ENCODE measurements at places on chromosomes 5 and 9.

- H3K27ac ChIP-seq: no peak overlapping the region
- no peaks in the 10 kb centered on the region for H3K4me1 ChIP-seq
- H3K36me3 ChIP-seq: no peaks in the 10 kb centered on the region
- no peaks in the 10 kb centered on the region for H3K27me3 ChIP-seq
- no peak overlapping the region for H3K4me3 ChIP-seq
Measured at GRCh38 chr5:136070486-136071285, 41.9 kb downstream of the TGFBI start.

GRCh38 chr5:167512111-167512510 lies 779.3 kb upstream of the WWC1 start:
- no peak overlapping the region for H3K4me3 ChIP-seq
- no peaks in the 10 kb centered on the region for H3K36me3 ChIP-seq
- no peaks in the 10 kb centered on the region for H3K4me1 ChIP-seq
- no peaks in the 10 kb centered on the region for H3K27me3 ChIP-seq
- H3K27ac ChIP-seq: no peak overlapping the region
- no peak for DNase-seq

DNA sequence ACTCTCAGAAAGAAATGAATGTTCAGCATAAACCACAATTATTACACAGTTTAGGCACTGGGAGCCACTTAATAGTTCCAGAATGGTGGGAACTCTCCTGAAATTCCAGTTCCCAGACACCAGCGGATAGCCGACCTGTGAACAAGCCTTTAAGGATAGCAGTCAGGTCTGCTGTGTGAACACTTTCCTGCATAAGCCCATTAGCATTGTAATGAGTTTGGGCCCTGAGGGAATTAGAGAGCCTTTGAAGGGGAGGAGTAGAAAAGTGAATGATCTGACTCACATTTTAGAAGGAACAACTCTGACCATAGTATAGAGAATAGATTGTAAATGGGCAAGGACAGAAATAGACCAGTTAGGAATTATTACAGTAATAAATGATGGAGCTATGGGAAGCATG lies 189.1 kb downstream of the ADGRV1 start:
- no peak overlapping the region for H3K27ac ChIP-seq
- H3K36me3 ChIP-seq: no peaks in the 10 kb centered on the region
- H3K4me3 ChIP-seq: no peak overlapping the region
- peaks cover 10% of the 10 kb centered on the region for H3K27me3 ChIP-seq

DNA sequence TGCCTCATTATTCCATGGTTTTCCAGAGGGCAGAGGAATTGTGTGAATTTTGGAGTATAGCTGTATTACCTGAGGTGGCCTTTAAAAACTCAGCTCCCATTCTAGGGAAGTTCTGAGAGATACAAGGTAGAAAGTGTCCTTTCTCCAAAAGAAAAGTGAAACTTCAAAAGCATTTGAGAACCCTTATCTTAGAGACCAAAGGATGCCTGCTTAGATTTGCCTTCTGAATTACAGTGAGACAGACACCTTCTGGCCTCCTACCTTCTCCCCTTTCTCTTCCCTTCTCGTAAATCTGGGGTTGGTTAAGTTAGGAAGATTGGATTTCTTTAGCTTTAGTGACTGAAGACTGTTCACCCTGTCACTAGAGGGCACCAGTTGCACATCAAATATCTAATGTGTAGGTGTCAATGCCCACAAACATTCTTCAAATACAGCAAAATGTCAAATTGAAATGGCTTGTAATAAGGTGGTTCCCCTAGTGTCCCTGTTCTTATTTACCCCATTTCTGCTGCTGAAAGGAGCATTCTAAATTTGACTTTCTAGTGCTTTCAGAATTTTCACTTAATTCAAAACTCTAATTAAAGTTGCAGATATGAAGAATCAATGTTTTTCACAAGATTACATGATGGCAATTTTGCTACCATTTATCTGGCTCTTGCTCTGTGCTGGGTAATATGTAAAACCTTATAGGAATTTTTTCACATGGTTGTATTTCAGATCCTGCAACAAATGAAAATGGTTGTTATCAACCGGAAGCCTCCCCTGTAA lies 46.7 kb downstream of the PRRC1 start:
- H3K27me3 ChIP-seq: peaks cover 33% of the 10 kb centered on the region
- H3K4me3 ChIP-seq: no peak overlapping the region
- peak; percentile 44 for DNase-seq
- no peak overlapping the region for H3K27ac ChIP-seq

- peak overlapping the region; percentile 92 for H3K27ac ChIP-seq
- peak overlapping the region; percentile 98 for H3K4me3 ChIP-seq
- H3K4me1 ChIP-seq: peaks cover 20% of the 10 kb centered on the region
Measured at GRCh38 chr5:53109056-53109442, 508 bp downstream of the MOCS2 start.

- H3K4me3 ChIP-seq: no peak overlapping the region
- H3K4me1 ChIP-seq: no peaks in the 10 kb centered on the region
- H3K27me3 ChIP-seq: peaks cover 9% of the 10 kb centered on the region
- H3K27ac ChIP-seq: no peak overlapping the region
Measured at GRCh38 chr9:14515571-14516198, 177.5 kb downstream of the ZDHHC21 start.

DNA sequence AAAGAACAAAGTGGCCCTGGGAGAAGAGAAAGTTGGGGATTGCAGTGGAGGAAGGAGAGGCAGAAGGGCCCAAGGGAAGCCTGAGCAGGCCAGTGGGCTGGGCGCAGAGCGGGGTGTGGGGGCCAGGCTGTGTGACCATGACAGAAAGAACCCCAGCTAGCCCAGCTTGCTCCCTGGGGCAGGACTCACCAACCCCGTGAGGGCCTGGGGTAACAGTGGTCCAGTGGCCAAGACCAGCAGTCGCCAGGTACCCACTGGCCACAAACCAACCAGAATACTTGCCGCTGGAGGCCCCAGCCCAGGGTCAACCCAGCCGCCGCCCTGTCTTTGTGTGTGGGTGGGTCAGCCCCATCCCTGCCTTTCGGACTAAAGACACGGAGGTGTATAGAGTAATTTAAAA lies 146.5 kb downstream of the CACNA1B start:
- peaks cover 58% of the 10 kb centered on the region for H3K27me3 ChIP-seq
- no peaks in the 10 kb centered on the region for H3K36me3 ChIP-seq
- no peak overlapping the region for H3K4me3 ChIP-seq
- H3K27ac ChIP-seq: no peak overlapping the region

- H3K4me3 ChIP-seq: no peak overlapping the region
- H3K27me3 ChIP-seq: no peaks in the 10 kb centered on the region
- no peak for DNase-seq
- H3K27ac ChIP-seq: peak overlapping the region; percentile 72
- H3K36me3 ChIP-seq: peaks cover 88% of the 10 kb centered on the region
Measured at GRCh38 chr5:96751203-96752169, 56.3 kb downstream of the ERAP1 start.

DNA sequence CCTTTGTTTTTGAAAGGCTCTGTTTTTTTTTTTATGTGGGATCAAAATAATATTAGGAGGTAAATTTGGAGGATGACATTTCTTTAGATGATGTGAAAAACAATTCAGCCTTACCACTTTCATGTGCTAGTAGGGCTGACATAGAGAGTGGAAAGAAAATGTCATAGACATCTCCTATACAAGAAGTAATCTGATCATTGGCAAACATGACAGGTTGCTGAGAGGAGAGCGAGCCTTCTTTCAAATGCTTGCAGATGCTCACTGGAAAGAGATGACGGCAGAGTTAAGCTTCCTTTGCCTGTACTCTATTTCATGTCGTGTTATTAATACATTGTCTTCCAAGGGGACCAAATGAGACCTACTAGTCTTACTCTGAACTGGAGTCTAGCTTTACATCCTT lies 160.1 kb upstream of the DAP start:
- H3K27ac ChIP-seq: no peak overlapping the region
- no peak overlapping the region for H3K4me3 ChIP-seq
- peaks cover 47% of the 10 kb centered on the region for H3K27me3 ChIP-seq
- no peaks in the 10 kb centered on the region for H3K4me1 ChIP-seq

DNA sequence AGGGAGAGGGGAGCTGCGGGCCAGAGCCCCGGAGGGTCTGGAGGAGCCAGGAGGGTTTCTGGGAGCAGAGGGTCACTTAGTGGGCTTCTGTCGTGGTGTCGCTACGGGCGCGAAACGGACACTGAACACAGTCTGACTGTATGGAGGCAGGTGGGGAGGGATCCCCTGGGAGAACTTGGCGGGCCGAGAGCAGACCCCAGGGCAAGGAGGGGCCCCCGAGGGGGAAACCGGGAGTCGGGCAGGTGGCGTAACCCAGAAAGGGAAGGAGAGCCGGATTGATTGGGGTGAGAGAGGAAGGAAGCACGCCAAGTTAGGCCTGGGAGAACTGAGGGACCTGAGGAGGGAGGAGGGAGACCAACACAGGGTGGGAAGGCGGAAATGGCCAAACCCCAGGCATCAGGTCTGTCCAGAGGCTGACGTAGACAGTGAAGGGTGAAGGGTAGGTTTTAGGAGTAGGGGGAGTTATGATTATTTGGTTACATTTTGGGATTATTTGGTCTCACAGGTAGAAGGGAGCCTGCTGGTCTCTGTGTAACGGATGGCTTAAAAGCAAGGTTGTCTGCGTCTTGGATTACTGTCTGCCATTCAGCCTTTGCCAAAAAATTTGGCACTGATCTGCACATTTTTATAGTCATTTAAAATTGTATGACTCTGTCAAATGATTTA lies 3.3 kb upstream of the MSMP start:
- peak overlapping the region; percentile 91 for H3K4me3 ChIP-seq
- peak overlapping the region; percentile 96 for H3K27ac ChIP-seq
- no peaks in the 10 kb centered on the region for H3K27me3 ChIP-seq
- DNase-seq: no peak

DNA sequence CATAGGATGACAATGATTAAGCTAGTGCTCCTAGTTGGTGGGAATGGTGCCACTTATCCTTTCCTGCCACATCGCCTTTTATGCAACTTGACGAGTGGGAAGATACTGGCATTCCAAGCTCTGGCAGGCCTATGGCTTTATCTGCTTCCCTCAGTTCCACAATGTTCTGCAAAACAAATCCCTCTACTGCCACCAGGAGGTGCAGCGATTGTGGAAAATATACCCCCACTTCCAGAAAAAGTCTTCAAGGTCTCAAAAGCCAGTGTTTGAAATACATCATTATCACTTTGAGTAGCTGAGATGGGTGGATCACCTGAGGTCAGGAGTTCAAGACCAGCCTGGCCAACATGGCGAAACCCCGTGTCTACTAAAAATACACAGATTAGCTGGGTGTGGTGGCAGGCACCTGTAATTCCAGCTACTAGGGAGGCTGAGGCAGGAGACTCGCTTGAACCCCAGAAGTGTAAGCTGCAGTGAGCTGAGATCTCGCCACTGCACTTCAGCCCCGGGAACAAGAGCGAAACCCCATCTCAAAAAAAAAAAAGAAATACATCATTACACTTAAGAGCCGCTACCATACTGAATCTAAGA lies 3.4 kb downstream of the CLINT1 start:
- no peaks in the 10 kb centered on the region for H3K27me3 ChIP-seq
- peaks cover 70% of the 10 kb centered on the region for H3K4me1 ChIP-seq
- peak overlapping the region; percentile 11 for H3K4me3 ChIP-seq
- H3K36me3 ChIP-seq: peaks cover 23% of the 10 kb centered on the region

DNA sequence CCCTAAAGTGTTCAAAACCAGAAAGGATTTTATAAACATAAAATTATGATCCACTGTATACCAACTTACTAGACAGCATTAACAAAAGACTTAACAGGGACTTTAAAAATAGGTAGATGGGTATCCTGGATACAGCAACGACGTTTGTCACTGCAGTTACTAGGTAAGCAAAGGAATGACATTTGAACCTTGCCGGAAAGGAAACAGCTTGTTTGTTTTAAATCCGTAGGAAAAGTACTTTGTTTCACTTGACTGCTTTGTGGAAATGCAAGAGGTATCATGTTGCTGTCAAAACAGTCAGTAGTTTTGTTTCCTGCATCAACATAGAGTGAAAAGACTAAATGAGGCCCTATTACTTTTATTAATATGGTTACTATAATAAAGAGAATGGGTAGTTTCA lies 122.9 kb downstream of the CDC42SE2 start:
- peaks cover 30% of the 10 kb centered on the region for H3K4me1 ChIP-seq
- no peaks in the 10 kb centered on the region for H3K27me3 ChIP-seq
- H3K27ac ChIP-seq: peak overlapping the region; percentile 97
- H3K36me3 ChIP-seq: peaks cover 91% of the 10 kb centered on the region
- no peak for DNase-seq

DNA sequence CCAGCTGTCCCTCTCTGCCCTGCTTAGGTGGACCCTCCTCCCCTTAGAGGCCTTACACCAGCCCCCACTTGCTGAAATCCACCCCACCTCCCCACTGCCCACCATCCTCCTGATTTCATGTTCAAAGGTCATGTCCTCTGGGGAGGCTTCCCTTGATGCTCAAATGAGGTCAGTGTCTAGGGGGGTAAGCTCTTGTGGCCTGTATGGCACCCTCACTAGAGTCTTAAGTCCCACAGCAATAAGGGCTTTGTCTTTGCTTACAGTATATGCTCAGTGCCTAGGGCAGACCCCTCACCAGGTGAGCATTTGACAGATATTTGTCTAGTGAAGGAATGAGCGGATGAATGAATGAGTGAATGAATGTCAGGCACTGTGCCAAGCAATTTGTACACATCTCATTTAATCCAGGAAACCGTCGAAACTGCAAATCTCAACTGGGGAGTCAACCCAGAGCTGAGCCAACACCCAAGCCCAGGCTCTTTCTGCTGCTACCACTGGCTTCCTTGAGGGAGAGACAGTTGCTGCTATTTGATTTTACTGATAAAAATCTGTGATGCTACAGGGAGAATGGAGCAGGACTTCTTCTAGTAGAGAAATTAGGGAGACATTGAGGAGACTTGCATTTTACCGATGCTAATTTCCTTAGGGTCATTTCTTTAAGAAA lies 101.9 kb downstream of the IQGAP2 start:
- H3K4me1 ChIP-seq: peaks cover 55% of the 10 kb centered on the region
- H3K27ac ChIP-seq: peak overlapping the region; percentile 85
- peaks cover 11% of the 10 kb centered on the region for H3K36me3 ChIP-seq

- peak overlapping the region; percentile 91 for H3K27ac ChIP-seq
- no peaks in the 10 kb centered on the region for H3K27me3 ChIP-seq
- peak overlapping the region; percentile 93 for H3K4me3 ChIP-seq
Measured at GRCh38 chr9:98255061-98255577, 330 bp downstream of the TBC1D2 start.

DNA sequence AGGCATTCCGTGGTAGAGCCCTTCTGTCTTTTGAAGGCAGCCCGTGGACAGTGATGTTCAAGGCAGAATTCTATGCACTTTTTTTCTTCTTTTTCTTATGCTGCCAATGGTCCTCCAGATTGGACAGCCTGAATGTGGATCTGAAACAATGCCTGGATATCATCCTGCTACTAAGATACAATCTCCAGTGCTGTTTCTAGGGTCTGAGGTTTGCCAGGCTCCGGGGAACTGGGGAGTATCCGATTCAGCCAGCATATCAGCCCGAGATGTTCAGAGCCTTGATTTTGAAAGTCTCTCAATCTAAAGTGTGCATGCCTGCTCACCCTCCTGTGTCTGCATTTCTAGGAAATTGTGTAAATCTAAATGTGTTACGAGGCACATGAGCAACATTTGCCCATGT lies 103.8 kb upstream of the WWC1 start:
- no peak overlapping the region for H3K4me3 ChIP-seq
- no peaks in the 10 kb centered on the region for H3K36me3 ChIP-seq
- peaks cover 26% of the 10 kb centered on the region for H3K27me3 ChIP-seq

GRCh38 chr9:92328225-92328624 lies 2.5 kb downstream of the CENPP start:
- no peak overlapping the region for H3K4me3 ChIP-seq
- no peak overlapping the region for H3K27ac ChIP-seq
- peaks cover 14% of the 10 kb centered on the region for H3K4me1 ChIP-seq
- H3K27me3 ChIP-seq: no peaks in the 10 kb centered on the region
- DNase-seq: no peak
- peaks cover 18% of the 10 kb centered on the region for H3K36me3 ChIP-seq

All from effector memory CD8-positive, alpha-beta T cell (primary cell).